ENCODE measurements at places on chromosomes 3 and 15.
A peak's percentile ranks its signal among the peaks of the same experiment; 100 is the strongest.

GRCh38 chr3:184372296-184372821 lies 5.6 kb downstream of the THPO start:
- peaks cover 25% of the 10 kb centered on the region for H3K27me3 ChIP-seq
- no peak overlapping the region for H3K4me3 ChIP-seq
- H3K36me3 ChIP-seq = peaks cover 31% of the 10 kb centered on the region
- DNase-seq = no peak
- H3K27ac ChIP-seq = no peak overlapping the region

- peaks cover 11% of the 10 kb centered on the region for H3K27me3 ChIP-seq
- no peak overlapping the region for H3K4me3 ChIP-seq
- DNase-seq = no peak
- no peak overlapping the region for H3K27ac ChIP-seq
- no peaks in the 10 kb centered on the region for H3K36me3 ChIP-seq
Measured at GRCh38 chr3:49181351-49181750, 10.0 kb downstream of the KLHDC8B start.

GRCh38 chr3:18643281-18643680 lies 218.1 kb upstream of the SATB1 start:
- H3K27ac ChIP-seq = peak overlapping the region; percentile 60
- H3K4me3 ChIP-seq = no peak overlapping the region
- H3K27me3 ChIP-seq = no peaks in the 10 kb centered on the region
- DNase-seq = no peak

DNA sequence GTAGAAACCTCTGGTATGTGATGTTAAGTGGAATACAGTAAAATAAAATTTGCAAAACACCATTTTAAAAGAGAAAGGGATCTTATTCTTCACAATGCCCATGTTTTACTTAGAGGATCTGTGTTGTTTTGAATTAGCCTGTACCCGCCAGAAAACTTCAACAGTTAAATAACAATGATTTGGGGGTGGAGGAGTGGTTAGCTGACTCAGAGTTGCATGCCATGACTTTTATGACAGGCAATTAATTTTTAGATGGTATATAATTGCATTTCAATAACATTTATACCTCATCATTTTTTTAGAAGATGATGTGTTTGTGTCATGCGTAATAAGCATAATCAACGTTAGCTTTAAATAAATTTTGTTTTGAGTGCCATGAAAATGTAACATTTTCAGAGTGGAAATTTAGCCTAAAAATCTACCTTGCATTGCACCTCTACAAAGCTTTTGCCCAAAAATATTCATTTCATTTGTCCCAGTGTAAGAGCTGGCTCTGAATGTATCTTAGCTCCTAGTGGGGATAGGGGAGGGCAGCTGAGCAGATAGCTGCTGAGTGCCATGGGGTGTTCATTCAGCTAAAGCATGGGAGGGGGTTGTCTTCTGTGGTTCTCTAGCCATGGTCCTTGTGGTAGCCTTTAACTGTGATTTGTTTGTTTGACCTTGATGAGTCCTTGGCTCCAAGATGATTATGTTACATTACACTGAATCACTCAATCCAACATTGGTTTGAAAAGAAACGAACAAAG lies 379.8 kb downstream of the LPP start:
- H3K4me1 ChIP-seq = peaks cover 7% of the 10 kb centered on the region
- H3K27ac ChIP-seq = no peak overlapping the region
- no peaks in the 10 kb centered on the region for H3K36me3 ChIP-seq
- no peaks in the 10 kb centered on the region for H3K27me3 ChIP-seq

DNA sequence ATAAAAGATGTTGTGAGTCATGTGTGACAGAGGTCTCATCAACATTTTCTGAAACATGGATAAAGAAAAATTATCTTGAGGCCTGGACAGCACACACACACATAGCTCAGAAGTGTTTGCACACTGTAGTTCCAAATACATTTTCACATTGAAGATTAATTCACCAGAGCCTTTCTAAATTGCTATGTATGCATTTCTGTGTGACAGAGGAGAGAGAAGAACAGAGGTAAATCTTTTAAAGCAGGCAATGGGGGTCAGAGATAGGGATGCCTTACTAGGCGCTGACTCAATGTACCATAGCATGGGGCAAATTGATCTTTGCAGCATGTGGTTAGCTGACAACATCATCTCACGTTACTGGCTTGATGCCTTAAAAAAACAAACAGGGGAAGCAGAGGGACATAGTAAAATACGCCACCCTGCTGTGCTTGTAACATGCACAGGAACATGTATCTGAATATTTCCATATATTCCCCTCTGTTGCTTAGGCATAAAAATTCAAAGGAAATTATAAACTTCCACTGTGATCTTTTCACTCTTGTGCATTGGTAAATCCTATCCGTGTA lies 7.7 kb downstream of the POU1F1 start:
- no peak for DNase-seq
- peak overlapping the region; percentile 10 for H3K27ac ChIP-seq

DNA sequence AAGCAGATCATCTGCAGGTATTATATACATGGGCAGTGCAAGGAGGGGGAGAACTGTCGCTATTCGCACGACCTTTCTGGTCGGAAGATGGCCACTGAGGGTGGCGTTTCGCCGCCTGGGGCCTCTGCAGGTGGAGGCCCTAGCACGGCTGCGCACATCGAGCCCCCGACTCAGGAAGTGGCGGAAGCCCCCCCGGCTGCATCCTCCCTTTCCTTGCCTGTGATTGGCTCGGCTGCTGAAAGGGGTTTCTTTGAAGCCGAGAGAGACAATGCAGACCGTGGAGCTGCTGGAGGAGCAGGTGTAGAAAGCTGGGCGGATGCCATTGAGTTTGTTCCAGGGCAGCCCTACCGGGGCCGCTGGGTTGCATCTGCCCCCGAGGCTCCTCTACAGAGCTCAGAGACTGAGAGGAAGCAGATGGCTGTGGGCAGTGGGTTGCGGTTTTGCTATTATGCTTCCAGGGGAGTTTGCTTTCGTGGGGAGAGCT lies 639 bp downstream of the MKRN3 start:
- no peak for DNase-seq
- no peaks in the 10 kb centered on the region for H3K36me3 ChIP-seq
- H3K27me3 ChIP-seq = no peaks in the 10 kb centered on the region
- H3K4me1 ChIP-seq = no peaks in the 10 kb centered on the region
- peak overlapping the region; percentile 67 for H3K4me3 ChIP-seq
- H3K27ac ChIP-seq = no peak overlapping the region
